ENCODE measurements at places on chromosomes 6 and 20.

DNA sequence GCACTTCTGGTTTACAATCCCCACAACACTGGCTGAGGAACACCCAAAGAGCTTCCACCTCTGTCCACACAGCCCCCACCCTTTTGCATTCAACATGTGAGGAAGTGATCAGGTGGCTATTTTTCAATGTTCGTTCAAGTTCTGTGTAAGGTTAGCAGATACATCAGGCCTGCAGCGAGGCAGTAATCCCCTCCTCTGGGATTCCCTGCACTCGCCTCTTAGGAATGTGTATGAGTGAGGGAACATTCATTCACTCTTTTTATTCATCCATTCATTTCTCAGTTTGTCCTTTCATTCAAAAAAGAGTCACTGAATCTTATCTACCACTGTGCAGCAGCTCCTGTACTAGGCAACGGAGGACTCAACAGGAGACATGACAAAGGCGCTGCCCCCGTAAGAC is 236.4 kb upstream of the PRDM1 start:
- DNase-seq: no peak

DNA sequence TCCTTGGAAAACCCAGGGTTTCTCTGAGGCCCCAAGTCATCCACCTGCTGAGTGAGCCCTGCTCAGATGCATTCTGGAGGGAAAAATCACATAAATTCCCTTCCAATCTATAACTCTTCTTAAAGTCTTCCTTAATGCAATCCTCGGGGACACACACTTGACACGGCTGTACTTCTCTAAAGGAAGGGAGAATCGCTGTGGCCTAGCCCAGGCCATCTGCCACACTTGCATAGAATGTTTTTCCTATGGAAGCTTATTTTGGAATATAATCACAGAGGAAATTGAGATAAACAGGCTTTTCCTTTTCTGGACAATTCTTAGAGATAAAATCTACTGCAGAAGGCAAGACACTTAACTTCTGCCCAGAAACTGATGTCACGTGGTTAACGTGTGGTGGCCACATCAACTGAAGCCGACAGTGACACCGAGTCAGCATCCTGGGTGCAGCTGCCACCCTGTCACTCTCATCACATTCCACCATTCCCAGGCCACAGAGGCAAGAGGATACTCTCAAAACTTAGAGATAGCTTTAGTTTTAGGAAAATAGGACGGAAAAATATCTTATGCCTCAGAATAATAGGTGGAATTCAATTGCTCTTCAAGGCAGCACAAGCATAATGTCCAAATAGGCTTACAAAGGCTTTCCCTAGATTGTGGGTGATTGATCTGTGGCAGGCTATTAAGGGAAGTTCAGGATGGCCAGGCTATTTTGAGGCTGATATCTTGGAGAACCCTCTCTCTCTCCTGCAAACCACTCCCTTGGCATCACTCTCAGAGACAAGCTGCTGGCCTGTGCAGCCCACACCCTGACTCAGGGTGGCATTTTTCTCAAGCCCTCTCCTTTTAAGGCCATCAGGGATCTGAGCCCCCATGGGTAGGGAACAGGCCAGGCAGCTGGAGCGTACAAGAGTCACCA is 29.6 kb downstream of the PSMB1 start:
- no peak for DNase-seq

GRCh38 chr20:2093159-2093781 is 8.4 kb upstream of the STK35 start:
- DNase-seq: no peak

GRCh38 chr6:84329077-84329476 is 101.6 kb upstream of the CEP162 start:
- DNase-seq: no peak

DNA sequence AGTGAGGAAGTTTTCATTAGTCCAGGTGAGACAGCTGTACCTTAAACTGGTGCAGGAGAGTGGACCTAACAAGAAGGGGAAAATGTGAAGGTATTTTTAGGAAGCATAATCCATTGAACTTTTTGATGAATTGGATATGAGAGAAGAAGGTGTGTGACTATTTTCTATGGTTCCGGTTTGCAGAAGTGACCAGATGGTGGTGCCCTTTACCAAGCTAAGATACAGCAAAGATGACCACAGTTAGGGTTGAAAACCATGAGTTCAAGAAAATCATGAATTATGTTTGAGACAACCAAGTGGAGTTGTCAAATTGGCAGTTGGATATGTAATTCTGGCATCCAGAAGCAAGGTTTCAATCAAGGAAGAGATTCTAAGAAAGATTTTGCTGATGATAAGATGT is 61.9 kb upstream of the NRSN1 start:
- DNase-seq: no peak

- no peak for DNase-seq
Observed at GRCh38 chr20:63691711-63692435, 4.6 kb upstream of the TNFRSF6B start.

DNA sequence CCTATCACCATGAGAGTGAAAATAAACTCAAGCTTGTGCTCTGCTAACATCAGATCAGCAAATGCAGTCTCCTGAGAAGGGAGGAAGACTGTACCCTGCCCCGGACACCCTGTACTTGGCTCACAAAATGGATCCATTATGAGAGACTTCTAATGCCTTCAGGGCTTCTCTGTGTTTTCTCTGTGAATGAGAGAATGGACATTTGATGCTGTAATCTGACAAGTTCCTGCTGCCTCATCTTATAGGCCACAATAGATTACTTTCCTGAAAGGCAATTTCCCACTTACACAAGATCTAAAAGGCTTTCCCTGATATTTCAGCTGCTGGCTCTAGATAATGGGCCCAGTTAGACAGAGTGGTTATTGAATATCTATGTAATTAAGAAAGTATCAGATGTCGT is 117.2 kb downstream of the OTOR start:
- DNase-seq: no peak

- no peak for DNase-seq
Observed at GRCh38 chr6:79705456-79705995, 74.4 kb downstream of the SH3BGRL2 start.

DNA sequence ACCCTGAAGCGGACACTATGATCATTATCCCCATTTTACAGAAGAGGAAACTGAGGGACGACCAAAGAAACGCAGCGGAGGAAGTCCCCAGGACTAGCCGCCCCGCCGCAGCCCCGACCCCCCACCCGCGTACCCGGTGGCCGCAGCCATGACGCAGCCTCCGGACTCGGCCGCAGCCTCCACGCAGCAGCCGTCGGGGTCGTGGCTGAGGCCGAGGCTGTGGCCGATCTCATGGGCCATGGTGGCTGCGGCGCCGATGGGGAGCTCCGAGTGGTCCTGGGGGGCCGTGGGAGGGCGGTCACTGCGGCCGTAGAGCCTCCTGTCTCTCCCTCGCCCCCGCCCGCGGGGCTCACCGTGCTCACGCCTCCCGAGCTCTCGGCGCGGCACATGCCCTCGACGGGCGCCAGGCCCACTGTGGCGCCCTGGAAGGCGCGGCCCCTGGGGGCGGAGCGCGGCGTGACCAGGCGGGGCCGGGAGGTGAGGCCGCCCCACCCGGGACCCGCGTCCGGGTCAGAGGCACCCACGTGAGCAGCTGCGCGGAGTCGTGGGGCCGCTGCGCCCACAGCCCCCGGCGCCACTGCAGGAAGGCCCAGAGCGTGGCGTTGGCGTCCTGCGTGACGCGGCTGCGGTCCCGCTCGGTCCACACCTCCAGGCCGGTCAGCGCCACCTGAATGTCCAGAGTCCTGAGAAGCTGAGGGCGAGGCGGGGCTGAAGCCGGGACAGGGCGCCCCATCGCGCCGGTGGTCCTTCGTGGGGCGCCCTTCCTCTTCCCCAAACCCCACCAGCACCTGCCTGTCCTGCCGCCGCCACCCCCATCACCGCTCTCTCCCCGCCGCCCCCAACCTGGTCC is 8.4 kb downstream of the ADAM33 start:
- DNase-seq: no peak

GRCh38 chr6:29502181-29502580 is 14.4 kb upstream of the MAS1L start:
- DNase-seq: no peak

DNA sequence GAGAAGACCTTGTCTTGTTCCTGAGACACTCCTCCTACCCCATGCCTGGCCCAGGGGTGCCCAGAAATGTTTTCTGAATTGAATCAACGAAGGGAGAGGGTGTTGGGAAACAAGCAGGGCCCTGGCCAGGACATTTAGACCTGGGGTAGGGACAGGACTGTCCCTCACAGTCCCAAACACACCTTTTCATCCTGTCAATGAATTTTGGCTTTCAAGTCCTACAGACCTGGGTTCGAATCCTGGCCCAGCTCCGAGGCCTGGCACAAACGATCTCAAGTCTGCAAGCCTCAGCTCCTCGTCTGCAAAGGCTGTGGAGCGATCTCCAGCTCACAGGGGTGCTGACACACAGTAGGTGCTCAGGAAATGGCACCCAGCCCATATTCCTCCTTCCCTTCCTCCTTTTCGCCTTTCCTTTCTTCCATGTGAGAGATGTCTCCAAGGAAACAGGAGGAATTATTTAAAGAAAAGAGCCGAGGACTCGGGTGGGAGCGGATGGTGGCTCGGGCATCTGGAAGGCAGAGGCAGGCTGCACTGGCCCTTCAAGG is 7.3 kb upstream of the DLGAP4 start:
- no peak for DNase-seq

GRCh38 chr6:35026434-35027222 is 114.5 kb downstream of the TCP11 start:
- DNase-seq: no peak

DNA sequence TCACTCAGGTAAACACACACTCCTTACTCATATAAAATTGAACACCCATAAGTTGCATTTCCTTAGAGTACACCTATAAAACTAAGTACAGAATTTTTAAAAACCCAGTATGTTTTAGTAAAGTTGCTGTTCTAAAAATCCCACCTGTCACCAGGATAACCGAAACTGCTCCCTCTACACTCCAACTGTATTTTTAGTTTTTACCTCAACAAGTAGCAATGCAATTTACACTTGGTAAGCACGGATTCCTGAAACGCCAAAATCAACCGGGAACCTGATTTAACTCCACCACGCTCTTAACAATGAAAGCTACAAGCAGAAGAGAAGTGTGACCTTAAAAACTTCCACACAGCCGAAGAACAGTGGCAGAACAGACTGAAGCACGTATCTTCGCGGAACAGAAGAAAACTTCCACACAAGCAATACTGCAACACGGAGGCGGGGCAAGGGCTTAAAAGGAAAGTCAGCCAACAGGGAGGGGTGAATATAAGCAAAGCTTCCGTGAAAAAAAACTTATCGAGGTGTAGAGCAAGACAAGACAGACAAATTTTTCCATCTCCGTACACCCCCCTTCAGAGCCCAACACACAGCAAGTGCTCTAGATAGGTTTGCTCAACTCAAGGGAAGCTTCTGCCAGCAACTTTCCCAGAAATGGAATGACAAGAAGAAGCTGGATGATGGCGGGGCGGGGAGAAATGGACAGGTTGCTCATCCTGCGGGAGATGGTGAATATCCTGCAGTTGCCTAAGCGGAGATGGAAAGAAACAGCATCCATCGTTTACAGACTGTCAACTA is 1.4 kb downstream of the STAU1 start:
- DNase-seq: peak; percentile 32

DNA sequence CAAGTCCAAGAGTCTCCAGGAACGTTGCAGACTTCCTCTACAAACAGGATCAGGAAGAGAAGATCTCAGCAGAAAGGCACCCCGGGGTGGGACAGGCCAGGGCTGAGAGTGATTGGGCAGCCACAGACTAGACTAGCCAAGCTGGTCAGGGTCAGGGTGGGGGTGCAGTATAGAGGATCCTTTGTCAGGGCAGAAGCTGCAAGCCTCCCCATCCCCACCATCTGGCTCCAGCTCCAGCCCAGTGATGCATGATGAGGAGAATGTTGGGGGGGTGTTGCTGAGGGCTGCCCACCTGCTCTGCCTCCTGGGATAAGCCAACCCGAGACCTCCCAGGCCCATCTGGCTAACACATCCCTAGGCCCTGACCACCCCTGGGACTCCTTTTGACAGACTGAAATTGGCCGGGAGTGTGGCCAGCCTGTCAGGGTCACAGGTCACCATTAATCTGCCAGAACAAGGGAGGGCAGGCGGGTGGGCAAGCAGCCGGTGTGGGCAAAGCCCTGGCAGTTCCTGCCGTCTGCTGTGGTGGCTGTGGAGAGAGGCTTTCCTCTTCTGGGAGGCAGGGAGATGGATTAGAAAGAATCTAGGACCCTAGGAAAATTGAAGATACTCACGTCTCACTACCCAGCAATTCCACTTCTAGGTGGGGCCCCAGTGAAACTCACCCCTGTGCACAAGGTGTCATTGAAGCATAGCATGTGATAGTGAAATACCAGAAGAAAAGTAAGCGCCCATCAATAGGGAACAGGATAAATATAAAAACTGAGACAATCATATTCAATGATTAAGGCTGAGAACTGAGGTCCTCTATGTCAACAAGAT is 22.1 kb upstream of the SNTA1 start:
- DNase-seq: no peak

DNA sequence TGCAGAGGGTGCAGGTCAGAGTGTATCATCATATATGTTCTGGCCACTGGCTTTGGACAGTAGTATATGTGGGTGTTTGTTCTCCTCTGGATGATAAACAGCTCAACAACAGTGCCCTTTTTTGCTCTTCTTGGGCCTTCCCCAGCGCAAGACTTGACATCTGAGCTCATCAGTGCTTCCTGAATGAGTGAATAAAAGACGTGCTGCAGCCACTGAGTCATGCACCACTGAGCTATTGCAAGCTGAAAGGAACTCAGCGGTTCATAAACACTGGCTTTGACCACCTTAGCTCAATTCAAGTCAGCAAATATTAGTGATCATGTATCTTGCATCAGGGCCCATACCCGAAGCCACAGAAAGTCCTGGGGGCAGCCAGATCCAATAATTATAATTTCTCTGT is 105.3 kb upstream of the KCNG1 start:
- DNase-seq: no peak

- DNase-seq: no peak
Observed at GRCh38 chr6:22442826-22443225, 126.5 kb upstream of the HDGFL1 start.

DNA sequence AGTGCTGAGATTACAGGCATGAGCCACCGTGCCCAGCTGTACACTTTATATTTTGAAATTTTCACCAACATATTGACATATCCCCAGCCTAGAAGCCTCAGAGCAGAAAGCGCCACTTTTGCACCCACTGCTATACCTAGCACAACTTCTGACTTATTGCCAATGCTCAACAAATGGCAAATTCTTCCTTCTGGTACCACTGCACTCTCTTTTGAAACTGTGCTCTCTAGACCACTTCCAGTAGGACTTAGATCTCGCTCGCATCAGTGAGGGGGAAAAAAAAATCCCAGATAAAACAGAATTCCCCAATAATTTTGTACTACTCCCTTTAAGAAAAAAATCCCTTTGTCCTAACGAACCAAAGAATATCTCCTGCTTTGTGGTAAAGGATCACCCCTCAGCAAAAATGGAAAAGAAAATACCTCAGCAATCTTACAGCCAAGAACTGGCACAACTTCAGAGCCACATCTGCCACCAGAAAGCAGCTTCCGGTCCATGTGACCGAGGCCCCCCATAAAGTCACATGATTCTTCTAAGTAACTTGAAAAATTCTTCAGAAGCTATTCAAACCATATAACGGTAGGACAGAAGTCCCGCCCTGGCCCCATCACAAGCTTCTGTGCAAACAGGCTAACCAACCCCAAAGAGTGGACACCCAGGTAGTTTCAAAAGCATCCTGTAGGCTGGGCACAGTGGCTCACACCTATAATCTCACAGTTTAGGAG is 18.5 kb upstream of the IL17F start:
- DNase-seq: no peak

Data from activated CD8-positive, alpha-beta memory T cell treated with anti-CD3 and anti-CD28 coated beads for 4 hours (primary cell).